Right ventricle myocardium inferior (tissue), 1 donor: ENCODE measurements at places on chromosomes 5 and 9. TPM values are rescaled to one million over a fixed set of nuclear protein-coding genes. Genes with fewer than 3 reads are reported as not detected.
A peak's percentile ranks its signal among the peaks of the same experiment; 100 is the strongest.

GRCh38 chr5:108003178-108003577 lies 332.4 kb upstream of the EFNA5 start:
- DNase-seq: no peak

DNA sequence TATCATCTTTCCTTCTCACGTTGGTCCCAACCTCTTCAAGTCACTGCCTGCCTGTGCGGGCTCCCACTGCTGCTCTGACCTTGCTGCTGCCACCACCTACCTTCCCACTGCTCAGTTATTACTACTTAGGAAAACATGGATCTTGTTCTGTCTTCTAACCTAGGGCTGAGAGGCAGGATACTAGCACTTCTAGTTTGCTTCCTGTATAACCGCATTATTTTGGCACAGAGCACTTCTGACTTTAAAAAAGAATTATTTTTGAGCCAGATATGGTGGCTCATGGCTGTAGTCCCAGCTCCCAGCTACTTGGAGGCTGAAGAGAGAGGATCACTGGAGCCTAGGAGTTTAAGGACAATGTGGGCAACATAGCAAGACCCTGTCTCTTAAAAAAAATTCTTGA lies 135.4 kb upstream of the GNA14 start:
- no peak for DNase-seq

DNA sequence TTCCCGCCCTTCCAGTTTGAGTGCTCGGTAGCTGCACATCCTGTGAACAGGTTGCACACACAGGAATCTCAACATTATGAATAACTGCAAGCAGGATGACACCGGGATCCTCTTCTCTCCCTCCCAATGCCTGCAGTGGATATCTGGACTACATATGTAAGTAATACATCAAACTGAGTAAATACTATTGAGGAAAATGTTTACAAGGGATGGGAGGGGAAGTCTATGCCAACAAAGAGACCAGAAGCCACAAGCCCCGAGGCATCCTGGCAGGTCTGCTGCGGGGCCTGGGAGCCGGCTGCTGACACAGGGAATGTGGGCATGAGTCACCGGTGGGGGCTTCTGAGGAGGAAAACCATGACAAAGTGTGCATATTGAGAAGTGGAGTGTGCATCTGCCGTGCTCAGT lies 8.6 kb upstream of the ANKRD33B start:
- DNase-seq: no peak

GRCh38 chr9:38083858-38084555 lies 15.0 kb upstream of the SHB start:
- DNase-seq: no peak

The B4GALT7 gene
- 13.2 TPM for total RNA-seq

The MARCOL gene
- total RNA-seq: not detected

GRCh38 chr5:137935190-137935589 lies 45.9 kb downstream of the PKD2L2 start:
- no peak for DNase-seq

The MGAT1 gene
- 76.0 TPM for total RNA-seq

The CCL19 gene
- 1.1 TPM for total RNA-seq

DNA sequence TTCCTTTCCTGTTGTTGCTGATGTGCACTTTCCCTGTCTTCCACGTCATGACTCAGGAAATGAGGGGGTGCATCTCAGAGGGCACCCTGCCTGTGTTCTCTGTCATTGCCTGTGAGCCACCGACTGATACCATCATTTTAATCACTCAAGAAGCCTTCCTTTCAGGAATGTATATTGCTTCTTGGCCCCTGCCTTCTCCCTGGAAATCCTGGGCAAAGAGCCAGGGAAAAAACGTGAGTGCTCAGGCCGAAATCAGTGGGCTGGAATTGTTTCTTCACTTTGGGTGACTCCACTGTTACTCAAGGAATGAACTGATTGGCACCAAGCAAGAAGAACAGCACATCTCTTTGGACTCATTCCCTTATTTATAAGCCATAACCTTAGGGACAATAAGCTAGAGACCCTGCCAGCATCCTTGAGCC lies 126.1 kb downstream of the SNX18 start:
- DNase-seq: no peak

The ACTBL2 gene
- total RNA-seq: not detected

DNA sequence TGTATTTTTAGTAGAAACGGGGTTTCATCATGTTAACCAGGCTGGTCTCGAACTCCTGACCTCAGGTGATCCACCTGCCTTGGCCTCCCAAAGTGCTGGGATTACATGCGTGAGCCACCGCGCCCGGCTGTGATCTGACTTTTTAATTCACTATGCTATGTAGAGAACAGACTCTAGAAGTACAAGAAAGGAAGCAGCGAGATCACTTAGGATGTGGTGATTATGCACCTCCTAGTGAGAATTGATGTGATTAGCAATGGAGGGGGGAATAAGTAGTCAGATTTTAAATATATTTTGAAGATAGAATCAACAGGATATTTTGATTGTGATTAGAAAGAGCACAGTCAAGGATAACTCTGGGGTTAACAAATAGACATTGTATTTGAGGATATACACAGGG lies 36.3 kb downstream of the GAPVD1 start:
- no peak for DNase-seq

The FLT4 gene
- 5.5 TPM for total RNA-seq

The F12 gene
- not detected for total RNA-seq

DNA sequence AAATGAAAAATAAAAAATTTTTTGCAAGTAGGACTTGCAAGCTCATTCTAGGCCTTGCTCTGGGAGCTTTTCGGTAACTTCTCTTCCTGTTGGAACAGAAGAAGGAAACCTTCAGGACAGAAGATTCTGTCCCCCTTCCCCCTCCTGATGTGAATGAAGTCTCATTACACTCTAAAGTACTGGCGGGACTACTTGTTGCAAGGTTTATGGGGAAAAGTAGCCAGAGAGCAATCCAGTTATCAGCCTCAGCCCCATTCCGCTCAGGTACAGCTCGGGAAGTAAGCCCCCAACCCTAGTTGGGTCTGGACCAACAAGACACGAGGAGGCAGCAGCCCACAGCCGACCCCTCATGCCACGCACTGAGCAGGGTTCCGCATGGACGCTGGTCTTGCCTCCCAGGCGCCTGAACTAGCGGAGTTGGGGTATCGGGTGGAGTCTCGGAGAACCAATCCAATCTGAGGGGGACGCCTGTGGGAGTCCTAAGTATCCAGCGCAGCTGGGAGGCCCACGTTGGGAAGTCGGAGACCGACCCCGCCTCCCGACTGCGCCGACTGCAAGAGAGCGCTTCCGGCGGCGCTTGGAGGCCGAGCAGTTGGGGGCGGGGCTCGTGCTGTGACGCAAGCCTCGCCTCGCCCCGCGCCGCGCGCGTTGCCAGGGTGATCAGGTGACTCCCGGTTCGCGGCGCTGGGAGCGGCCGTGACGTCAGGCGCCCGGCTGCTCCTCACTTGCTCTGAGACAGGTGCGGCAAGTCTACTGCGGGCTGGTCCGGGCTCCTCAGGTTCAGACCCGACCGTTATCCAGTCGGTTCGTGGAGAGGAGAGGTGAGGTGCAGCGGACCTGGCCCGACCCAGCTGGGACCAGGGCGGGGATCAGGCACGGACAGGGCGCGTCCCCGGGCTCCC lies at the start of gene CYSTM1:
TSS of gene CYSTM1 (plus strand) at position 724 of the 902 bp plus-strand sequence. CDS start 19,278 bp downstream, outside the sequence.
- peak; percentile 99 for DNase-seq
